ENCODE measurements at places on chromosomes 5 and 9. TPM values are rescaled to one million over a fixed set of nuclear protein-coding genes. Genes with fewer than 3 reads are reported as not detected.

The SLIT3 gene
- total RNA-seq: 106 TPM

The ZNF354C gene
- 5.9 TPM for total RNA-seq

The ZNF474 gene
- 0.25 TPM for total RNA-seq

The TAF11L3 gene
- total RNA-seq: not detected

The C5orf58 gene
- total RNA-seq: 0.47 TPM

The CORO2A gene
- 0.35 TPM for total RNA-seq

The SLC2A8 gene
- 12.2 TPM for total RNA-seq

The TRPM6 gene
- total RNA-seq: 0.17 TPM

The CSF2 gene
- not detected for total RNA-seq
